ENCODE measurements at places on chromosomes 1 and 21.

GRCh38 chr1:189084811-189085210, 1392.9 kb downstream of the BRINP3 start:
- no peaks in the 10 kb centered on the region for H3K27me3 ChIP-seq
- no peaks in the 10 kb centered on the region for H3K4me1 ChIP-seq
- H3K36me3 ChIP-seq: no peaks in the 10 kb centered on the region

- H3K27me3 ChIP-seq: peaks cover 4% of the 10 kb centered on the region
- no peak overlapping the region for H3K4me3 ChIP-seq
- H3K4me1 ChIP-seq: peaks cover 4% of the 10 kb centered on the region
- no peak for DNase-seq
- H3K27ac ChIP-seq: no peak overlapping the region
Observed at GRCh38 chr1:244952940-244953339, 88.6 kb upstream of the HNRNPU start.

DNA sequence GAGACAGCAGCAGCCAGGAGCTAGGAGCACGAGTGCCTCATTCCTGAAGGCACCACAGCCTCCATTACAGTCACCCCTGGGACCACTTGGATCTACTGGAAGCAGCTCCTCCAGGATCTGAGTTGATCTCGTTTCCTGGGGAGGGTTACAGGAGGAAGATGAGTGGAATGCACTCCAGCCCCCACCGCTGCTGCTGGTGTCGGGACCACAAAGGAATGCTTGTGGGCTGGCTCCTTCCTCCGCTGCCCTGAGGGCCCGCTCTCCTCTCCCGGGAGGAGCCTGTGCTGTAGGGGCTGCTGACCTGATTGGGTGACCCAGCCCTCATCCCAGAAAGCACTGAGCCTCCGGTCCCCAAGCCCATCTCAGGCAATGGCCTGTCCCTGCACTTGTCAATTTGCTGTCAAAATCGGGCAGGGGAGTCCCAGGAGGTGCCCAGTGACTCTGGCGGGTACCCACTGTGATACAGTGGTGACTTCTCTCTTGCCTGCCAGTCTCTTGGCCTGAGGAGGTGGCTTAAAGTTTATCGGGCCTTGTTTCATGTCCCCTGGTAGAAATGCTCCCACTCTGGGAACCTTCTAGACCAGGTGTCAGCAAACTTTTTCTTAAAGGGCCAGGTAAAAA, 23.1 kb downstream of the IL10RB start:
- H3K27me3 ChIP-seq: no peaks in the 10 kb centered on the region
- no peak overlapping the region for H3K27ac ChIP-seq
- H3K36me3 ChIP-seq: peaks cover 20% of the 10 kb centered on the region
- no peak for DNase-seq
- H3K4me1 ChIP-seq: peaks cover 7% of the 10 kb centered on the region

DNA sequence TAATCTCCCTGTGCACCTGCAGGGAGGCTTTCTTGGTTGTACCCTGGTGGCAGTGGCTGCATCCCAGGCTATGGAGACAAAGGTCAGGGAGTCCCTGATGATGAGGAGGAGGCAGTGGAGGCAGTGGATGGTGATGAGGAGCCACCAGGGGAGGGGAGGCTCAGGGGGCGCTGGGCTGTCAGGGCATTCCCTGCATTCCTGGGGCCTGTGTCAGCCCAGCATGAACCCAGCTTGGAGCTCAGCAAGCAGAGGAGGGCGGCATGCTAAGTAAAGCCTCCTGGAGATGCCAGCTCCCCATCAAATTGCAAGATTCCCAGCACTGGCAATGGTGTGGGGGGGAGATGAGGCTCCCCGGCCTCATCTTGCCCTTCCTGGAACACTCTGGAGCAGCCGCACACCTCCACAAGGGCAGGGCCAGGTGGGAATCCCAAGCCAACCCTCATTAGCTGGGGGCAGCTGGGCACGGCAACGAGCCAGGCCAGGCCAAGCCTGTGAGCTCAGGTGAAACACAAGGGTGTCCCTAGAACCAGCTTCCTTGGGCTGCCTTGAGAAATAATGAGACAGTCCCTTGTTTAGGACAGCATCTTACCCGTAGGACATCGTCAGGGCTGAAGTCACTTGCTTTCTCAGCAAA, 469.5 kb downstream of the MATN1 start:
- H3K4me3 ChIP-seq: no peak overlapping the region
- H3K36me3 ChIP-seq: no peaks in the 10 kb centered on the region
- no peak for DNase-seq
- H3K27ac ChIP-seq: no peak overlapping the region
- H3K27me3 ChIP-seq: peaks cover 17% of the 10 kb centered on the region
- H3K4me1 ChIP-seq: no peaks in the 10 kb centered on the region

GRCh38 chr1:203898458-203899352, 37.3 kb downstream of the SNRPE start:
- peaks cover 5% of the 10 kb centered on the region for H3K27me3 ChIP-seq
- H3K27ac ChIP-seq: no peak overlapping the region
- H3K4me3 ChIP-seq: no peak overlapping the region
- H3K36me3 ChIP-seq: peaks cover 5% of the 10 kb centered on the region

DNA sequence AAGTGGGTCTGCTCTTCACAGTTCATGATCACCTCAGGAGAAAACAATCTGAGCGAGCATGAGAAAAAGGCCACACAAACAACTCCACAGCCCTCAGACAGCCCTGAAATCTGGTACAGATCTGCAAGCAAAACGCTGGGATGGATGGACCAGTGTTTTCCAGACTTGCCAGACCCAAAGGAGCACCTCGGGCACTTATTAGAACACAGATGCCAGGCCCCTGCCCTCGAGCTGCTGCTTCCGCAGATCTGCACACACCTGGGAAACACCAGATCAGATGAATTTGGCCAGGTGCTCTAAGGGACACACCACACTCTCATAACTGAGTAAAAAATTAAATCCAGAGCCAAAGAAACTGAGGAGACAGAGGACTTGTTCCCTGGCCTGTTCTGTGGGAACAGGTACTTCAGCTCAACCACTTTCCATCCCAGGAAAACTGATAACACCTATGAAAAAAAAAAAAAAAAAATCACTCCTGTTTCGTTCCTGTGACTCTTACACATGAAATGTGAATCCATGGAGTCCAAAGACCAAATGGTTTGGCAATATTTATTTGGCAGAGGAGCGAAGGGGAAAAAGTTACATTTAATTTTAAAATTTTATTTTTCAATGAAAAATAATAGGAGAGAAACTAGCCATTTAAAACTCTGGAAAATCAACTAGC, 202.9 kb upstream of the ESRRG start:
- H3K27me3 ChIP-seq: no peaks in the 10 kb centered on the region
- H3K36me3 ChIP-seq: no peaks in the 10 kb centered on the region
- no peak overlapping the region for H3K4me3 ChIP-seq

- peak within 1 kb of the TSS; percentile 96 for H3K27ac ChIP-seq
- peaks cover 90% of the 10 kb centered on the region for H3K4me1 ChIP-seq
- H3K36me3 ChIP-seq: peaks cover 59% of the 10 kb centered on the region
- no peaks in the 10 kb centered on the region for H3K27me3 ChIP-seq
- DNase-seq: peak; percentile 89
- H3K4me3 ChIP-seq: peak within 1 kb of the TSS; percentile 87
Observed at GRCh38 chr1:26279456-26280332, at the start of gene SH3BGRL3. TSS of gene SH3BGRL3 (plus strand) at chr1:26280086. CDS start at chr1:26280156, 70 bp downstream.

GRCh38 chr21:40386981-40387747, 459.8 kb downstream of the DSCAM start:
- H3K27ac ChIP-seq: no peak overlapping the region
- H3K27me3 ChIP-seq: peaks cover 3% of the 10 kb centered on the region
- no peaks in the 10 kb centered on the region for H3K36me3 ChIP-seq
- no peaks in the 10 kb centered on the region for H3K4me1 ChIP-seq
- H3K4me3 ChIP-seq: no peak overlapping the region
- DNase-seq: no peak

DNA sequence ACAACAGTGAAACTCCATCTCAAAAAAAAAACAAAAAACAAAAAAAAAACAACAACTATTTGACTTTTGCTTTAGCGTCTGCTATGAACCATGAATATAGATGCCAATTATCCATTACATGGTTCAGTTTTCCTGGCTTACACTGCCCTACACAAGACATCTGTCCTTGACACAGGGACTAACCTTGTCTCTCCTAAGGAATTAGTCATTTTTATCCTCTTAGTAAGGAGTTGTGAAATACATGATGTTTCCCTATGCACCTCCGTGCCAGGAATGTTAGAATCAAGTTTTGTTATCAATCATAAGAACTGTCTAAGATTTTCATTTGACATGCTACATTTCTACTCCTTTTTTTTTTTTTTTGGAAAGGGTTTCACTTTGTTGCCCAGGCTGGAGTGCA, 241.8 kb downstream of the KIF26B start:
- no peak overlapping the region for H3K27ac ChIP-seq
- H3K27me3 ChIP-seq: no peaks in the 10 kb centered on the region
- H3K4me3 ChIP-seq: no peak overlapping the region
- no peaks in the 10 kb centered on the region for H3K36me3 ChIP-seq
- no peak for DNase-seq

DNA sequence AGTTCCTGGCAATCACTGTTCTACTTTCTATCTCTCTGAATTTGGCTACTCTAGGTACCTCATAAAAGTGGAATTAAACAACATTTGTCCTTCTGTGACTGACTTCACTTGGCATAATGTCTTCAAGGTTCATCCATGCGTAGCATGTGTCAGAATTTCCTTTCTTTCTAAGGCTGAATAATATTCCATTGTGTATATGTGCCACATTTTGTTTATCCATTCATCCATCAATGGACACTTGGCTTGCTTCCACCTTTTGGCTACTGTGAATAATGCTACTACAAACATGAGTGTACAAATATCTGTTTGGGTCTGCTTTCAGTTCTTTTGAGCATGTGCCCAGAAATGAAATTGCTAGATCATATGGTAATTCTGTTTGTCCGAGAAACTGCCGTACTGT, 14.7 kb downstream of the CACHD1 start:
- no peak for DNase-seq
- H3K4me1 ChIP-seq: no peaks in the 10 kb centered on the region
- H3K4me3 ChIP-seq: no peak overlapping the region
- no peaks in the 10 kb centered on the region for H3K36me3 ChIP-seq
- no peak overlapping the region for H3K27ac ChIP-seq

DNA sequence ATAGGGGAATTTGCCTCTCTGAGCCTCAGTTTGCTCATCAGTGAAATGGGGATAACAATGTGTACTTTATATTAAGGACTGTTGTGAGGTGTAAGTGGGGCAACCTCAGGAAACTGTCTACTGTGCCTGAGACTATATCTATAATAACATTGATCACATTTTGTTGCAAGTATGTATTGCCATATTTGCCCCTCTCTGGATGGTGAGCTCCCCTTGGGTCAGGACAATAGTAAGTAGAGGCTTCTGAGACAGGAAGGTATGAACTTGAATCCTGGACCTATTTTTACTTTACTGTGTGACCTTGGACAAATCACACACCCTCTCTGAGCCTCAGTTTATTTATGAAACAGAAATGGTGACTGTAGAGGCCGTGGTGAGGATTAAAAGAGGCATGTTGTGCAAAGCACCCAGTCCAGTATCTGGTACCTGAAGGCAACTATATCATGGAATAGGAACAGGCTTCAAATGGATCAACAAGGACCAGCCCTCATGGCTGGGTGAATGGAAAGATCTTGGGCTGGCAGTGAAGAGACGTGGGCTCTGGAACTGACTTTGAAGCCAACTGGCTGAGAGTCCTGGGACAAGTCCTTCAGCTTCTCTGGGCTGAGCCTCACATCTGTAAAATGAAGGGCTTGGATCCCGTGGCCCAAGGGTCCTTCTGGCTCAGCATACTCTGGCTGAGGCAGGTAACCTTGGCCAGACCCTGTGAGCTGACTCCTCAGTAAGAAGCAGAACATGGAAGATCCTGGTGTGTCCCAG, 35.0 kb upstream of the ID3 start:
- H3K4me1 ChIP-seq: peaks cover 94% of the 10 kb centered on the region
- peaks cover 2% of the 10 kb centered on the region for H3K36me3 ChIP-seq
- no peak for DNase-seq
- H3K27me3 ChIP-seq: no peaks in the 10 kb centered on the region
- H3K4me3 ChIP-seq: no peak overlapping the region

GRCh38 chr1:223802602-223803001, 43.1 kb downstream of the TP53BP2 start:
- peaks cover 44% of the 10 kb centered on the region for H3K36me3 ChIP-seq
- H3K27ac ChIP-seq: no peak overlapping the region
- H3K4me3 ChIP-seq: no peak overlapping the region

- no peaks in the 10 kb centered on the region for H3K27me3 ChIP-seq
- no peak for DNase-seq
- H3K4me3 ChIP-seq: no peak overlapping the region
- H3K27ac ChIP-seq: no peak overlapping the region
- peaks cover 11% of the 10 kb centered on the region for H3K36me3 ChIP-seq
Observed at GRCh38 chr1:11674488-11674887, 6.5 kb downstream of the MAD2L2 start.

GRCh38 chr1:43937179-43937865, 3.7 kb downstream of the ARTN start:
- no peak overlapping the region for H3K27ac ChIP-seq
- H3K4me1 ChIP-seq: peaks cover 12% of the 10 kb centered on the region
- DNase-seq: no peak
- H3K36me3 ChIP-seq: no peaks in the 10 kb centered on the region

GRCh38 chr1:93899543-93900207, 9.6 kb downstream of the GCLM start:
- DNase-seq: no peak
- H3K4me3 ChIP-seq: no peak overlapping the region
- H3K4me1 ChIP-seq: peaks cover 18% of the 10 kb centered on the region
- H3K27me3 ChIP-seq: no peaks in the 10 kb centered on the region

DNA sequence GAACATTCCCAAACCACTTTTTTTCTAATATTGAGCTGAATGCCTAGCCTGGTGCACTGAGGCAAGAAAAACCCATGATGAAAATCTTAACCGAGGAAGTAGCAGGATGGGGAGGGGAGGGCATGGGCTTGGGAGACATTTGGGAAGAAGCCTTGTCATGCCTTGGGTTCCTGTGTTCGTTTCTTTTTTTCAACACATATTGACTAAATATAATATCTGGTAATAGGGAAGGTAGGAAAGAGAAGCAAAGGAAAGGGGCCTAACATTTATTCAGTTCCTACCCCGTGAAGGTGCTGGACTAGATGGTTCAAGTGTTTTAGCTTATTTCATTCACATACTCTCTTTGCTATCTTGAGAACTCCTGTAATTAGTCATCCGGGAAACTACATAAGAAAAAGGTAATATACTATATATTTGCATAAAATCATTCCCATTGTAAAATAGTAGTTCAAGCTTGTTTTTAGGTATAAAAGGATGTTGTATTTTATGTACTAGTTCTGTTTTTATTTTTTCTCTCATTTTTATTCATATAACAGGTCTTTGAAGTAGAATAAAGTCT, 62.1 kb downstream of the ST3GAL3 start:
- peaks cover 4% of the 10 kb centered on the region for H3K4me1 ChIP-seq
- no peak overlapping the region for H3K27ac ChIP-seq
- no peaks in the 10 kb centered on the region for H3K27me3 ChIP-seq
- peaks cover 3% of the 10 kb centered on the region for H3K36me3 ChIP-seq

DNA sequence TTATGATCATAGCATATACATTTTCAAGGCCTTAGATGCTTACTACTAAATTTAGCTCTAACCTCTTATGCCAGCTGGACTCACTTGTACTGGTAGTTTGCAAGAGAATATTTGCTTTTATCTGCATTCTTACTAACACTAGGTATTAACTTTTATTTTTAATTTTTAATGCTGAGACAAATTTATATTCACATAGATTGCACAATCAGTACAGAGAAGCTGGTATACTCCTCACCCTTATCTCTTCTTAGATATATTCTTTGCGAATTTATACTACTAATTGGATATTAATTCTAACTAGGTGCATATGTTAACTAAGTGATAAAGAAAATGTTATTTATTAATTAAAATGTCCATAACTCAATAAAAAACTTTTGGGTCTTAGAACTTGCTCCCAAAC, 561.8 kb upstream of the PRMT6 start:
- H3K4me3 ChIP-seq: no peak overlapping the region
- no peaks in the 10 kb centered on the region for H3K36me3 ChIP-seq
- H3K27me3 ChIP-seq: no peaks in the 10 kb centered on the region
- H3K4me1 ChIP-seq: no peaks in the 10 kb centered on the region
